CD4-positive, alpha-beta T cell treated with Interleukin-10 for 1 hour (primary cell): ENCODE measurements at places on chromosomes 6 and 20.

DNA sequence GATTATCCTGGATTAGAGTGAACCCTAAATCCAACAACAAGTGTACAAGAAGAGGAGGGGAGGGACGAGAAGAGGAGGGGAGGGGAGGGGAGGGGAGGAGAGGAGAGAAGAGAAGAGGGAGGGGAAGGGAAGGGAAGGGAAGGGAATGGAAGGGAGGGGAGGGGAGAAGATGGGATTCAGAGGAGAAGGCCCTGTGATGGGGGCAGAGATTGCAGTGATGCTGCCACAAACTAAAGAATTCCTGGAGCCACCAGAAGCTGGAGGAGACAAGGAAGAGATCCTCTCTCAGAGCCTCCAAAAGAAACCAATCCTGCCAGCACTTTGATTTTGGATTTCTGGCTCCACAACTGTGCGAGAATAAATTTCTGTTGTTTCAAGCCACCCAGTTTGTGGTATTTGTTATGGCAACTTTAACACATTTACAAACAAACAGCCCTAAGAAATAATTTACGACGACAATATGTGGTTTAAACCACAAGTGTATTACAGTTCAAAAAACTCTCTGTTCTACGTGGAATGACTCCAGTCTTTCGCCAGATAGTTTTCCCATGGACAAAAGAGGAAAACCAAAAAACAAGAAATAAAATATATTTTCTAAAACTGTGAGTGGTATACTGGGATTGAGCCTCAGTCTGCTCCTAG is 235.4 kb downstream of the HDGFL1 start:
- DNase-seq = no peak

DNA sequence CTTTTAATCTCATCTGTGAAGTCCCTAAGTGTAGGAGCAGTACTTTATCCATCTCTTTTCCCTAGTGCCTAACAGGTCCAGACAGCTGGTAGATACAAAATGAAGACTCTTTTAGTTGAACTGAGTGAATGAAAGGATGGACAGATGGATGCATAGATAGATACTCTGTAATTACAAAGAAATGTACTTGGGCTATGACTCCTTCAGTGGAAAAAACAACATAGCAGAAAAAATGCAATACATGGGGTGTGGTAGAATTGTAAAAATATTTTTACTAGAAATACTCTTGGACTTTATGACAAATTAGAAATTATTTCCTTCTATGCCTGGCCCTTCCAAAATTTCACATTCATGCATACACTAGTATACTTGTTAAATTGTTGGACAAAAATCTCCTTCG is 29.3 kb downstream of the KCNQ5 start:
- no peak for DNase-seq

DNA sequence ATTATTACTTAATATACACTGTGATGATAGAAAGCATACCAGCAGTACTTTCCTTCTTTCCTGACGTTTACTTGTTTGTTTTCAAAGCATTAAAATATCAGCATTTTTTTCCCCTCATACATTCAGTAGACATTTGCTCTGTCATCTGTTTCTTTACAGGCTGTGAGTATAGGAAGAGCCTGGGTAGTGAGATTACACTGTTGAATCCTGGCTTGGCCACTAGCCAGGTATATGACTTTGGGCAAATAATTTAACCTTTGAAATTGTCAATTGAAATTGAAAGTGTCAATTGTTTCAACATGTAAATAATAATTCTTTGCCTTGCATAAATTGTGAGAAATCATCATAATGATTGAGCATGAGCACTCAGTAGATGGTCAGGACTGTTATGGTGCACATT is 336.2 kb downstream of the CDKAL1 start:
- no peak for DNase-seq

- DNase-seq = no peak
Observed at GRCh38 chr6:100472674-100473073, 8.0 kb upstream of the SIM1 start.

- no peak for DNase-seq
Observed at GRCh38 chr6:119535332-119535731, 185.8 kb upstream of the MAN1A1 start.

DNA sequence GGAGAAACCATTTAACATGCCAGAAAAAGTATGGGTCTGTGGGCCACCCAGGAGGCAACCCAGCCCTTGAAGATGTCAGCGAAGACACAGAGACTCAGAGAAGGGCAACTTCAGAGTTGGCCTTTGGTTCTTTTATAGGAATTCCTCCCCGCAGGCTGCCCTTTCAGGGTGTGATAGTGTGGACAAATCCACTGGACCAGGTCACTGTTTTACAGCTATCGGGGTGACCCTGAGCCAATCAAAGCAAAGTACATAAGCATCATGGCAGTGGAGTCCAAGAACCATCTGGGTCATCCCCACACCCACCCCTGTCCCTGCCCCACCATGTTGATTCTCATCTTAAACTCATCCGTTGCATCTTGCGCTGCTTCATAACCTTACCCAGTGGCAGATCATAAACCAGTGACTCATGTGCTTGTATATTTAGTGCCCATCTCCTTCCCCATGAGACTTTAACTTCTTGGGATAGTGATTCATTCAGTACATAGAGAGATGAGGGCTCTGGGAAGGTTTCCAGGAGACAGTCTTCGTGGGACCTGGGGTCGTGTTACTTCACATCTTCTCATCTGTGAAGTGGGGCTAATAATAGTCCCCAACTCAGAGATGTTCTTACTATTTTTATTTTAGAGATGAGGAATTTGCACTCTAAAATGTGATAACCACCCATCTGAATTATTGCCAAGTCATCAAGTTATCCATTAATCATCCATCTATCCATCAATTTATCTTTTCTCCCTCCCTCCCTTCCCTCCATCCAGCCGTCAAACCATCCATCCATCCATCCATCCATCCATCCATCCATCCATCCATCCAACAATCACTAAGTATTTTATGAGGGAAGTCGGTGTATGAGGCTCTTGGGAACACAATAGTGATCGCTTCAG is 51.0 kb downstream of the EDN3 start:
- no peak for DNase-seq

DNA sequence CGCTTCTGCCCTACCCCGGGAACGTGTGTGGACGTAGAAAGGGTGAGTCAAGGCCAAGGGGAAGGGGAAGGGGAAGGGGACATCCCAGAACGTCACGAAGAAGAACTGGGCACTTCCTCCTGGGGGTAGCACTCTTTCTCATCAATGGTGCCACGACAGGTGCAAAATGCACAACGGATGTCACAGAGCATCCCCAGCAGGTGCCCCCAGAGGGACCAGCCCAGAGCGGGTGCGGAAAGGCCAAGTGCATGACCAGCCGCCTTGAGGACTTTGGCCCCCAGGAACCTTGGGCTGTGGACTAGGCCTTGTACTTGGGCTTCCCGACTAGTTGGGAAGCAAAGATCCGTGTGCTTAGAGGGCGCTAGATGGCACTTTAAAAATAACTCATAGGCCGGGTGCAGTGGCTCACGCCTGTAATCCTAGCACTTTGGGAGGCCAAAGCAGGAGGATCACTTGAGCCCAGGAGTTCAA is 12.1 kb upstream of the SRC start:
- DNase-seq = peak; percentile 29

DNA sequence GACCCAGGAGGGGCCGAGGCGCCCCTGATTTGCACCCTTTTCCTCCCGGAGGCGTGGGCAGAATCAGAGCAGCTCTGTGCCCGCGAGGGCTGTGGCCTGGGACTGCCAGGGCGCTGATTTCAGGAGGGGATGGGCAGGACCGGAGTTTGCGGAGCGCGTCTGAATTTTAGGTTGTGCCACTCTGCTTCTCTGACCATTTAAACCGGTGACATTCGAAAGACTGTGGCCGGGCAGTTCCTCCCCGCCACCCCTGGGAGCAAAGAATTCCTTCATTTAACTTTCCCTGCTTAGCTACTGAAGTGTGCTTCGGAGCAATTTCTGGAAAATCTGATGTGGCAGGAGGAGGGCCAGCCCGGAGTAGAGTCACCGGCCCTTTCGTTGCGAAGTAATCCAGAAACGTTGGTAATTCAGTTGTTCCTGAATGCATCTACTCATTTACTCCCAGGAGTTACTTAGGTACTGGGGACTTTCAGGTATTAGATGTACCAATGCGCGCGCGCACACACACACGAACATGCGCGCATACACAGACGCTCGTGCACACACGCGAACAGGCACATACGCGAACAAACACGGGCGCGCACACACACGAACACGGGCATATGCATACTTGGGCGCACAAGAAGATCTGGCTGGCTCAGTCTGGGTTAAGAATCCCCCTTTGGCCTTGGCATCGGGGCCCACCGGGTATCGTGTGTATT is 568 bp downstream of the CCDC170 start:
- no peak for DNase-seq

GRCh38 chr6:42406306-42407280 is 45.1 kb downstream of the TRERF1 start:
- DNase-seq = no peak

DNA sequence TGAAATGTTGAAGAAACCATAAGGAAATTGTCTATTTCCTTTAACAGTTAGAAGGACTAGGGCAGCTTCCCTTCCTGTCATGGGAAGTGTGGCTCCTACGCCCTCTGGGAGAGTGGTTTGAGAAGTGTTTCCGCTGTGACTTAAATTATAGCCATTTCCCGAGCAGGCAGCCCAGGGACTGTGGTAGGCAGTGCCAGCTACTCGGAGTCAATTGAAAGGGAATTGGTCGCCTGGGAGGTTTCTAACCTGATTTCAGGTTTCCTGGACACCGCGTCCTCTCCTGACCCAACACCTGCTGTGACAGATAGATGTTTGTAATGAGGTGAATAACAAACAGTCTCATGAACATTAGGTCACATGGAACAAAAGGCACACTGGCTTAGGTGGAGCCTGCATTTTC is 256.1 kb upstream of the PLCB4 start:
- DNase-seq = no peak

DNA sequence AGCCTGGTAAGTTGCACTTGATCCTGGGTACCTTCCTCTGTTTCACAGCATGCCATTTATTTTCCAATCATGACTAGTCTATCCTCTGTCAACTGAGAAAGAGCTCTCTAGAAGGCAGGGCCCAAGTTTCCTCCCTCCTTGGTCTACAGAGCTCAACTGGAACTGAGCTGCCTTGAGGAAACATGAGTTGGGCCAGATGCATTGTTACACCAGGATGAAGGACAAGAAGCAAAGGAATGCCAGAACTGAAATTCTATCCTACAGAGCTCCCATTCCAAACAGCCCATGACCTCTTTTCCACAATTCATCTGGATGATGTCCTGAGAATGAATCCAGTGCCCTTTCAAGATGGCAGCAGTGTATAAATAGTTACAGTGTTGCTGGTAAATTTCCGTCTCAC is 66.7 kb upstream of the E2F3 start:
- no peak for DNase-seq

GRCh38 chr6:10518557-10519407 is 2.4 kb upstream of the GCNT2 start:
- no peak for DNase-seq

- DNase-seq = no peak
Observed at GRCh38 chr6:17712576-17712975, 5.9 kb upstream of the NUP153 start.

DNA sequence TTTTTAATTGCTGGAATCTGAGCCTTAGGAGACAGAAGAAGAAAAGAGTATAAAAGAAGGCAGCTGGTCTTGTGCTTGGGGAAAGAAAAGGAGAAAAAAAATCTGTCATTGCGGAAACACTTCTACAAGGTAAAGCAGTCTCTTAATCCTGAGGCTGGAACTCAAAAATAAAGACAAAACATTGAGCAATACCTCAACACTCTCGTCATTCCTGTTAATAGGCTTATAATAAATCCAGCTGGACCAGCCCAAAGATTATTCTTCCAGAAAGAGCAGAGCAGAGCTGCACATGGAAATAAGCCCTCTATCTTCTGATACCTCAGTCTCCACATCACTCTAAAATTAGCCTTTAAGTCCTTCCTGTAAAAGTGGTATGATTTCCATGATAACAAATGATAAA is 62.0 kb upstream of the HIVEP1 start:
- DNase-seq = no peak

GRCh38 chr6:34656378-34657036 is 40.1 kb downstream of the ILRUN start:
- DNase-seq = peak; percentile 53

GRCh38 chr6:126341126-126341525 is 1.2 kb downstream of the CENPW start:
- no peak for DNase-seq

GRCh38 chr20:62143081-62143956 is at the start of the genes PSMA7 and SS18L1:
TSS of gene PSMA7 (minus strand) at chr20:62143394. CDS start at chr20:62143303, 91 bp downstream.
TSS of gene SS18L1 (plus strand) at chr20:62143769. CDS start at chr20:62143821, 52 bp downstream.
- peak; percentile 88 for DNase-seq

DNA sequence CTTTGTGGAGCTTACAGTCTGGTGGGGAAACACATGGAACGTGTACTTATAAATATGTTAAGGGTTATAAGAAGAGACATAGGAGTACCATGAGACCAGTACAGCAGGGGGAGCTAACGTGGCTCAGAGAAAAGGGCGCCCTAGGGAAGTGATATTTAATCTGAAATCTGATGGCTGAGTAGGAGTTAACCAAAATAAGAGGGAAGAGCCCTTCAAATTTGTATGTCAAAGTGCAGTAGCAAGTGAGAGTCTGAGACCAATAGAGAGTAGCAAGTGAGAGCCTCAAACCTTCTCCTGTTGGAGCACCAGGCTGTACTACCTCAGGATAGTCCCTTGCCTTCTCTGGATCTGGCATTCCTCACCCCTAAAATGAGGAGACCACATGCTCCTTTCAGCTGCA is 6.1 kb upstream of the PKIG start:
- peak; percentile 10 for DNase-seq

DNA sequence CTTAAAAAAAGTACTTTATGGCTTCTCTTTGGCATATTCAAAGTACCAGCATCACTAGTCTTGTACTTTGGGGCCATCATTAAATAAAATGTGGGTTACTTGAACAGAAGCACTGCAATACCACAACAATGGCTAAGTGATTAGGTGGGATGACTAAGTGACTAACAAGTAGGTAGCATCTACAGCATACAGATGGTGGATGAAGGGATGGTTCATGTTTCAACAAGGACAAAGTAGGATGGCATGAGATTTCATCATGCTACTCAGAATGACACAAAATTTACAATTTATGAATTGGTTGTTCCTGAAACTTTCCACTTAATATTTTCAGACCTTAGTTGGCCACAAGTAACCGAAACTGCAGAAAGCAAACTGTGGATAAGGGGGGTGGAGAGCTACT is 7.7 kb downstream of the MPC1 start:
- no peak for DNase-seq

DNA sequence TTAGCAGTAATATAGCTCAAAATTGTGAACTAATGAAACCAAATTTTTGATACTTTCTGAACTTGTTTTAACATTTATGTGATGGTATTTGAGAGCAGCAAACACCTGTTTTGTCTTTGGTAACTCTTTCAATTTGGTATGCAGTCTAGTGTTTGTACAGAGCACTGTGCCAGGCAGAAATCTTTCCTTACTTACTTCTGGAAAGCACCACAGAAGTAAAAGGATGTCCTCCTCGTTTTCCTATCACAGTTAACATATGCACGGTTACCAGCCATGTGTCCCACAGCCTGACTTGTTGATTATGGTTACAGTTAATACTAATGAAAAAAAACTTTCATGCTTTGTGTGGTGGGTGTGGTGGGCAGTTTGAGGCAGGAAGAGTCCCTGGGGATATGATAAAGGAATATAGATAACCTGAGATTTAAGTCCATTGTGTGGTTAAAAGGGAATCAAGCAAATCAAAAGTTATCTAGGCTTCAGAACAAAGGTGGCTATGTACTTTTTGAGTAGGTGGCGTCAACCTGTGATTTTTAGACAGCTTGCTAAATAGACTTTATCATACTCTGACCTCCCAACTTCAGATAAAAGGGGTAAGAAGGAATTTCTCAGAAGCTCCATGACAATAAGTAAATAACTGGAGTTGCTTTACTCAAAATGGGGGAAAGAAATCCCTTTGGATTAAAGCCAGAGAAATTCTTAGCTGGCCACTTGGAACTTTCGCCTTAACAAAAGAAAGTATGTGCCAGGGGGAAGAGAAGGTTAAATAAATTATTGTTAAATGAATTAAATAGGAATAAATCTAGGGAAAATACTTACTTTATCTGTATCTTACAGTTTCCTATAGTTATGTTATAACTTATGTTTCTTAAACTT is 20.1 kb upstream of the COL10A1 start:
- no peak for DNase-seq
